ENCODE measurements at places on chromosomes 4 and X. TPM values are rescaled to one million over a fixed set of nuclear protein-coding genes. Genes with fewer than 3 reads are reported as not detected.
A peak's percentile ranks its signal among the peaks of the same experiment; 100 is the strongest.

DNA sequence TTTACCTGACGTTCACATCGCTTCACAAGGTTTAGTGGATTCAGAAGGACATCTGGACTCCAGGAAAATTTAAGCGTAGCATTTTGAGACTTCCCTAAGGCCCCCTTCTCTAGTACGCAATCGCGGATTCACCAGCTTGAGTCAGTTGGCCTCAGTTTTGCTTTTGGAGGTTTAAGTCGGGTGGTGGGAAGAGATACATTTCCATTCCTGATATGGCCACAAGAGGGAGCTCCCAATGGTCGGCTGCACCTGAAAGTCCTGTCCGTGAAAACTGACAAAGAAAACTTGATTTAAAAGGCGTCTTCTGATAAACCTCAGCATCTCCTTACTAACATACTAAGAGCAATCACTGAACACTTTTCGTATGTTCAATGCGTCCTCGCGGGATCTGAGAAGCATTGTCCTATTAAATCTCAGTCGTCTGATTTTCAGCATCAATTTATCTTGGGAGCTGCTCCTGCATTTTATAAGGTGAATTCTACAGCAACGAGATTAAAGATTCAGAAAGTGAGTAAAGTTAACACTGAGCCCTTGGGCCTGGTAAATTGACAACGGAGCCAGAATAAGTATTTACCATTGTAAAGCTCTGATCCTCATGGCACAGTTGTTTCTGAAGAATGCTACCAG, 50.6 kb downstream of the LGI2 start:
- DNase-seq, result peak; percentile 34

DNA sequence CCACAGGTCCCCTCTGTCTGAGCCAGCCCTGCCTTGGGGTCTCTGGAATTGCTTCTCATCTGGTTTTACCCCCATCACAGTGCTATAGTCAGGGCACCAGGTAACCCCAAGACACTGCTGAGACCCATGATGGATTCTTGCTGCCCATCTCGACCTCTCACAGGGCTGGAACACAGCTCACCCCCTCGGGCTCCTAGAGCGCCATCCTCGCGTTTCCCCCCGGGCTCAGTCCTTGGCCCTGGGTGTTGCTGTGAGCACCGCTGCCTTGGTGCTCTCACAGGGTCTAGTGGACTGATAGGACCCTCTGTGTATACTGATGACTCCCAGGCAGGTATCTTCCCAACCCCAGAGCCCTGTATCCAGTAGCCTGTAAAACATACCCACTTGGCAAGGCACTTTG, 8.8 kb downstream of the MAEA start:
- no peak for DNase-seq

The NWD2 gene
- total RNA-seq, result 0.34 TPM

DNA sequence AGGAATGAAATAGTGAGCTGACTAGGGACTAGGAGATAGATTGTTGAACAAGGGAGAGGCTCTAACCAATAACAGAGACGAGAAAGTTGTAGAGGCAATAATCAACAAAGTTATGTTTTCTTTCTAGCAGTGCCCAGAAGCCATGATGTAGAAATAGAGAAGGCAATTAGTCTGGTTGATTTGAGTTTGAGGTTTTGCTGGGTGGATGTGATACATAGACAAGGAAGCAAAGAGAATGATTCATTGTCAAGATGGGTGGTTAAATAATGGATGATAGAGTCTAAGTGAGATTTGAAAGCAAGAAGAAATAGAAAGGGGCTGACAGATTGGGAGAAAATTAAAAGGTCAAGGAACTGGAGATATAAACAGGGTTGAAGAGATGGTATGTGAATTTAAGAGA, 11.2 kb downstream of the RBM41 start:
- no peak for DNase-seq

The CENPE gene
- total RNA-seq, result 6.6 TPM

The AKAP14 gene
- total RNA-seq, result not detected

- no peak for DNase-seq
Observed at GRCh38 chr4:172736046-172736445, 432.6 kb upstream of the GALNT7 start.

DNA sequence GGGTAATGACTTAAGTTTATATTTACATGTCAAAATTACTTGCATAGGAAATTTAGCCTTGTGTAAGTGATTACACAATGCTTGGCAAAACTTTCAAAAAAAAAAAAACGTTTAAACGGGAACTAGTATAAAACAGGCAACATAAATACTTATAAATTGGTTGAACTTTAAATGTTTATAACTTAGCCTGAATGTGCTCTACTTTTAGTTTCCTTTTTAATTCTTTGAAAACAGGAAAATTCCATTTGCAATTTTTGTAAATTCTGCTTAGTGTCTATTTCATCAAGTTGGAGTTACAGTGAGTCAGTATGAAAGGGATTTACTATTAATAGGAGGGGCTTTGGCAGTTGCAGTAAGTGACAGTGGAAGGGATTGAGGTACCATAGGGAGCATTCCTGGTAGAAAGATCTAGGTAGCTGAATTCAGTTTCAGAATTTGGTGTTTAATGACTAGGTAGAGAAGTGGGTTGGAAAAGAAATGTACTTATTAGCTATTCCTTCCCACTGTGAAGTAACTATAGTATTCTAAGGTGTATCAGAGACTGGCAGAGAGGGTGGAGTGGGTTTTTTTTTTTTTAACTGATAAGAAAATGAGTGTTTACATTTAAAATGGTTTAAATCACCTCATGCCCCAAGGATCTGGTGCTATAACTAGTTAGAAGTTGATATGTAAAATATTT, 2.8 kb downstream of the STAG2 start:
- DNase-seq, result no peak

GRCh38 chr4:57020467-57021101, 41.9 kb downstream of the POLR2B start:
- no peak for DNase-seq

The FAT4 gene
- total RNA-seq, result 1.4 TPM

The HS6ST2 gene
- total RNA-seq, result 0.87 TPM

DNA sequence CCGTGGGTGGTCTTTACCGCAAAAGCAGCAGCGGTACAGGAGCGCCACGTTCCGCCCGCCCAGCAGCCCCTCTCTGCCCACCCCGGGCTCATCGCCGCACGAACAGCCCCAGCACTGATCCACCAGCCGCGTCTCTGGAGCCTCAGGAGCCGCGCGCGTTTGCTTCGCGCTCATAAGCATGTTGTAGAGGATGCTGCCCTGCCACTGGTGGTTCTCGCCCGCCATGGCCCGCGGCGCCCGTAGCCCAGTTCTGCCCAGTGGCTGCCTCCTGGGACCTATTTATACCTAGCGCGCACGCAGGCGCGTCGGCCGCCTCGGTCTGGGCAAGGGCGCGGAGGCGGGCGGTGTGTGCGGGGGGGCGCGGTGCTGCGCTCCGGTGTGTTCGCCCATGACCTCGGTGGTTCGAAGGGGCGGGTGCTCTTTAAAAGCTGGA, at the start of gene NR0B1:
Gene NR0B1, minus strand, starts transcription at position 252 of the 433 bp plus-strand sequence. Its CDS starts 27 bp downstream, at position 225.
- DNase-seq, result no peak

DNA sequence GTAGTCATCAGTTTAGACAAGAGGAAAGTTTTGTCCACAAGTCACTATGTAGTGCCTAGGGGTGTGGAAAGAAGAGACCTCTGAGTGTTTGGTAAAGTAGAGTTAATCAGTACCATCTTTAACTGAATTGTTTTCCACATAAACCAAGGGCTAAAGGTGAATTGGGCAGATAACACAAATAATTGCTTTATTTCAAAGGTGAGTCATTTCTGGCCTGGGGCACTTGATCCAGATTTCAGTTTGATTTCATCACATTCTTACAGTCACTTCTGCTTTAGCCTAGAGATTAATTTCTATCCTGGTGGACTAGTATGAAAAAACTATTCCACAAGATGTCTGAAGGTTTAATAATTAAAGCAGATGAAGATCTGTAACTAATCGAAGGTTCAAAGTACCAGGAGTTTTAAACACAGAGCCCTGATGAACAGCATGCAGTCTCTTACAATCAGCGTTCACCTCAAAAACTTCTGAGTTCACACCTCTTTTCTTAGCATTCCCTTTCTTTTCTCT, 74.5 kb upstream of the BOD1L1 start:
- no peak for DNase-seq

- no peak for DNase-seq
Observed at GRCh38 chrX:100695302-100695701, 36.6 kb downstream of the SYTL4 start.

GRCh38 chrX:23803931-23804381, 21.0 kb downstream of the SAT1 start:
- peak; percentile 56 for DNase-seq

GRCh38 chr4:8526363-8526855, 53.8 kb upstream of the GPR78 start:
- no peak for DNase-seq

The NDST4 gene
- not detected for total RNA-seq

DNA sequence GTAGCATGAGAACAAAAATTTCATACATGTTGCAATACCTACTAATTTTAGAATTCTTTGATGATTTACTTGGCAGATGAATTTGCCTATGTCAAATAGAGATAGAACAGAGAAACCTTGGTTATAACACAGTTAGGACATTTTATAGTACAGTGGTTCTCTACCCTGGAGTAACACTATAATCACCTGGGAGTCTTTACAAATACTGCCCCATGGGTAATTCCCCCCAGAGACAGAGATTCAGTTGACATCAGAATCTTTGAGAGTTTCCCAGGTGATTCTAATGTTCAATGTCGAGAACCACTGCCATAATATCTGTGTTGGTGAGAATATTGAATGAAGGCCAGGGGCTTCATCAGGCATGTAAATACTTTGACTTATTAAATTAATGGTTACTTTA, 401.3 kb upstream of the NDST4 start:
- no peak for DNase-seq

GRCh38 chr4:30879855-30880598, 159.9 kb downstream of the PCDH7 start:
- DNase-seq, result no peak

- no peak for DNase-seq
Observed at GRCh38 chrX:9765737-9766097, at the start of gene GPR143. GPR143 (minus strand) TSS chrX:9765847; CDS start chrX:9765817, 30 bp downstream.

DNA sequence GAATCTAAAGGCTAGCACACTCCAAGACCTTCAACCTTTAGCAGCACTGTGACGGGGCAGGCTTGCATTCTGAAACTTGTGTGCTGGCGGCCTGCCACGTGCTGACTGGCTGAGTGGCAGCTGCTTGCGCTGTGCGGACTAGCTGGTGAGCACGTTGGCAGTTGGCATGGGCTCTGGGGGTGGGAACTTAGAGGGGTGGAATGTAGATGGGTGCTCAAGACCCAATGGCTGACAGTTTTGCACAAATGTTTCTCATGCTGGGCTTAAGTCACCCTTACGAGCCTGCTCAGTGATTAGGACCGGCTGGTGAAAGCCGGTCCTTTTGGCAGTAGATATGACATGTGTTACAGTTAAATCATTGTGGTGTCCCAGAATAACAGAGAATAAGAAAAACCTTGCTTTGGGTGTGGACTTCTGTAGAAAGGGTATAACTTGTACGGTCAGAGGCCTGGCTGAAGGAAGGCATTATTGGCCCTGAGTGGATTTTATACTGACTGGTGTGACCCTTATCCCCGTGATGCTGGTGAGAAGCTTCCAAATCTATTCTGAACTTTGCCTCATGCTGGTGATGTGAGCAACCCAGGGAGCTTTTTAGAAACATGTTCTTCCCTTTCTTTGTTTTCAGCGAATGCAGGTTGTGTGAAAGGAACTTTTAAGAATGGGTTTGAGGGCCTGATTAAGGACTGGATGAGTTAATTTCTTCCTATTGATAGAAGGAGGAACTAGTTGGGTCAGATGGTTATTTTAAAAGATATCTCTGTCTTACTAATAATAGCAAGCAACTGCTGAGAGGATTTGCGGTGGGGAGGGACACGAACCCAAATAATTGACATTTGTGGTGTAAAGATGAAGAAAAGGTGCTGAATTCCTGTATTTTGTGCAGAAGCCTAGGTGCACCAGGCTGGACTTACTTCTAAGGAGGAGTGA, 107.4 kb upstream of the SLC4A4 start:
- DNase-seq, result peak; percentile 85

The ODAM gene
- total RNA-seq, result not detected

The PAPSS1 gene
- total RNA-seq, result 23.3 TPM

The CT55 gene
- total RNA-seq, result not detected

DNA sequence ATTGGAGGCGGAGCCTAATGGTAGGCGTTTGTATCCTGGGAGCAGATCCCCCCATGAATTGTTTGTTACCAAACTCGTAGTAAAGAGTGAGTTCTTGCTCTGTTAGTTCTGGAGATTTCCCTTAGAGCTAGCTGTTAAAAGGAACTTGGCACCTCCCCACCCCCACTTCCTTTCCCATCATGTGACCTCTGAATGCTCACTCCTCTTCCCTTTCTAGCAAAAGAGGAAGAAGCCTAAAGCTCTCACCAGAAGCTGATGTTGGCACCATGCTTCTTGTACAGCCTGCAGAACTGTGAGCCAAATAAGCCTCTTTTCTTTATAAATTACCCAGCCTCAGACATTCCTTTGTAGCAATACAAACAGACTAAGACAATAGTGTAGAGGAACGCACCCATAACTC, 13.8 kb upstream of the ATOH1 start:
- peak; percentile 21 for DNase-seq

GRCh38 chrX:126580877-126581276, 28.3 kb upstream of the DCAF12L1 start:
- DNase-seq, result no peak

- DNase-seq, result no peak
Observed at GRCh38 chr4:123956204-123956603, 559.6 kb downstream of the SPRY1 start.

GRCh38 chr4:102604222-102604940, 103.2 kb downstream of the NFKB1 start:
- DNase-seq, result no peak

The FGD1 gene
- 3.8 TPM for total RNA-seq
